Ascending aorta (tissue), 2 donors: ENCODE measurements at places on chromosomes 12 and 14.

- no peak for DNase-seq
Observed at GRCh38 chr12:132488127-132489077, 1.5 kb upstream of the FBRSL1 start.

DNA sequence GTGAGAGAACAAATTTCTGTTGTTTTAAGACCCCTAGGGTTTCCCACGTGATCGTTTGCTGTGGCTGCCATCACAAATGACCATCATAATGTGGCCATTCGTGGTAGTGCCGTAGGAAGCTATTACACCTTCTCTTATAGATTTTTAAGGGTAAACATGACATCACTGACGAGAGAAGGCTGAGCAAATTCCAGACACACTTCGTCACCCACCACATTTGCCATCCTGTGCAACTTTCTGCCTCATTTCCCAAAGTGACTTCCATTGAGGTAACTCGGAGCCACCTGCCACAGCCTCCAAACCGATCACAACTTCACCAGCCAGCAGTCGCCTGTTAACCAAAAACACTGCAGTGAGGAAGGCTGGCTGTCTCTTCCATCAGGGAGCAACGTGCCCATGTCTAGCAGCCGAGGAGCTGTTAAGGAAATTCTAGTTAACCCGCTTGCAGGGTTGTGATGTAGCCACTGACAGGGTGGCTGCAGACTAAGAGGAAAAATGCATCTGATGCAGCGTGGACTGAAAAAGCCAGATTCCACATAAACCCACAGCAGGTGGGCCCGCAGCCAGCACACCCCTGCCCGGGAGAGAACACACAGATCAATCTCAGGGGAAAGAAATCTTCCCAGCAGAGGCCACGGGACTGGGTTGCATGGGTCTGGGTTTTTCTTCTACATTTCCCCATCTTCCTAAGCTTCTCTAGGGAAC lies 44.6 kb downstream of the CCDC85C start:
- DNase-seq: no peak

- no peak for DNase-seq
Observed at GRCh38 chr12:116654226-116654743, 83.6 kb downstream of the SPRING1 start.

DNA sequence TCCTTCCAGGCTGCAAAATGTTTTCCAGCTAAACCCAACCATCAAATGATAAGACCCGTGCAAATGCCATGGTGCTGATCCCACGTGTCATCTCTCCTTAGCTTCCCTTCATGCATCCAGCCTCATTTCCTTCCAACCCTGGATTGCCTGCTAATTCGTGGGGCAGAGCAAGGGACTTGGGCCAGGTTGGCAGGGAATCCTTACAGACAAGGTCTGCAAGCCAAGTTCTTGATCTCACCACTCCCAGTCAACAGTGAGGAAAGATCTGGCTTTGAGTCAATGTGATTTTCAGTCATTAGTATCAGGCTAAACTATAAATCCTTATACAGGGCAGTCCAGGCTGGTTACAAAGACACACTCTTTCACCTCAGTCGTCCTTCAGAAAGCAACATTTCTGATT lies 150.9 kb downstream of the ANO2 start:
- DNase-seq: no peak

DNA sequence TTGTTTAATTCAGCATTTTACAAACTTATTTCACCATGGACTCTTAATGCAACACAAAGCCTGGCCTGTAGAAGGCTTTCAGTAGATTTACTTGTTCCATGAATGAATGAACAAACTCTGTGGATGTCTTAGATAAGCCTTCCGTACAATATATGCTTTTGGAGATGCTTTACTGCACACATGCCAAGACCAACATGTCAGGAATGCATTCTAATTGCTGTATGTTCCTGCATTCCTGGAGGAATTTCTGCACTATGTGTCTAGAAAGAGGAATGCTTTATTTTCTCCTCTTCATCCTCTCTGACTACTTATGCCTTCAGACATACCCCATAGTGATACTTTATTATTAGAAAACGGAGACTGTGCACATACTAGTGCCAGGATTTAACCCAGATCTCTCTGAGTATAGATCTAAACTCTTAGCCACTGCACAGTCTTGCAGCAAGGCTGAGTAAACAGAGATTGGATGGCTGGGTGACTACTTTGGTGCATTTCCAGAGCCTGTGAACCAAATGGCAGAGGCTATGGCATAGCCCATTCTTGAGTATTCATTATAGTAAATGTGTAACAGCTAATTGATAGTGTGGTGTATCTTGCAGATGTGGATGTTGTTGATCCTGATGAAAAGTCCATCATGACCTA lies 108.2 kb downstream of the SYNE2 start:
- DNase-seq: no peak

DNA sequence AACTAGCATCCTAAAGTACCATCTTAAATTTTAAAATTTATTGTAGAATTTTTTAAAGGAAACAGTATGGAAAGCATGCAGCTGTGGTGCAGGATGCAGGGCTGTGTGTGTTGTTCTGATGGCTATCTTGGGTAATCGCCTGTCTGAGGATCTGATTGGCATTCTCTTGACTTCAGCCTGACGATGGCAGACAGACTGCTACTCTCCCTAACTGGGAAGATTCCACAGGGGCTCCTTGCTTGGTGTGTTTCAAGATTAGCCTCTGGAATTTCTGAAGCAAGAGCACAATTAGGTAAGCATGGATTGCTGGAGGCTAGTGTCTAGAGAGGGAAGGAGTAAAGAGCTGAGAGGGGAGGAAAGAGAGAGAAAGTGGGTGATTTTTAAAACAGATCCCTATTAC lies 696.8 kb upstream of the LRFN5 start:
- no peak for DNase-seq

GRCh38 chr12:19959353-19959752 lies 409.0 kb upstream of the PDE3A start:
- DNase-seq: no peak
